ENCODE measurements at places on chromosomes 1 and 21.
A peak's percentile ranks its signal among the peaks of the same experiment; 100 is the strongest.

- DNase-seq, result no peak
Observed at GRCh38 chr1:28139025-28139712, 37.3 kb downstream of the PTAFR start.

DNA sequence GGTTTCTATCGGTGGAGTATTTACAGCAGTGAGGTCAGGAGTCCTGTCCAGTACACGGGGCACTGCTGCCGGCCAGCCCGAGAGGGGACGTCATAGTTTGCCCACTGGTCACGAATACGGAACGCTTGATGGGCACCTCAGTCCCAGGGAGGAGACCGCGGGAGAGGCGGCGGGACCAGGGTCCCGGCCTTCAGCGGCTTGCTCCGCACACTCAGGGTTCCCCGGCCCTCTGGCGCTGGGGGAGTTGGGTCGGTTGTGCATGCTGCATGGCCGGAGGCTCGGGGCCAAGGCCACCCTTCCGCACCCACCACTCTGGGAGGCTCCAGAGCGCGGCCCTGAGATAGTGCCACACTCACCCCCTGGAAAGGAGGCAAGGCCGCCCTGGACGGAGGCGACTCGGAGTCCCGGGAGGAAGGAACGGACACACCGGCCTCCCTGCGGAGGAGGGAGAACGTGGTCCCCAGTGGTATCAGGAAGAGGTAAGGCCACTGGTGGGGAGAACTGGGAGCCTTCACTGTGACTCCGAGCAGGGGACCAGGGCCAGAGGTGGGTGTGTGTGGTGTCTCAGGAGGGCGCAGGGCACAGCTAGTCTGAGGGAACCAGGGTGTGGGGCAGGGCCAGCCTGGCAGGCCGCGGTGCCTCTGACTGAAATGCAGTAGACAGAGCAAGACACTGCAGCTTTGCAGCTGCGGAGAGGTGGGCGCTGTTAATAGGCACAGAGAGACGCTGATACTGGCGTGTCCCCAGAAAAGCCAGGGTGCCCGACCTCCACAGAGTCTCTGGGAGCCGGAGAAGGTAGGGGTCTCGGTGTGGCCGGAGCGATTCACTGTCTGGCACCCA, 28.6 kb upstream of the PRSS38 start:
- no peak for DNase-seq

GRCh38 chr1:191065346-191065745, 587.7 kb upstream of the BRINP3 start:
- DNase-seq, result no peak

DNA sequence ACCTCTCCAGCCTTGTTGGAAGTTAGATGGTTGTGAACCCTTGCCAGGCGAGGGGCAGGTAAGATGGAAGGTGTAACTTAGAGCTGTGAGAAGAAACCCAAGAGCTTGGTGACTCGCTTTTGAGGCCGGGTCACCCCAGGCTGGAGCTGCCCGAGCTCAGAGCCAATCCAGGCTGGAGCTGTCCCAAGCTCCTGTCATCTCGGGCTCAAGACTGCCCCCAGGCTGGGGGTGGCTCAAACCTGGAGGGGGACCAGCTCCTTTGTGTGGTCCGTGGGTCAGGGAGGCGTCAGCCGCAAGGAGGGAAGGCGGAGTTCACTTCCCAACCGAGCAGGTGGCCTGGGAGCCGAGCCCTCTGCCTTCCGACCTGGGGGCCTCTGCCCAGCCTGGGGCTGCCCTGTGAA, 2.0 kb downstream of the HUNK start:
- no peak for DNase-seq

GRCh38 chr1:54453022-54453421, 46.8 kb upstream of the SSBP3 start:
- no peak for DNase-seq

GRCh38 chr1:31517301-31517700, 59.0 kb upstream of the TINAGL1 start:
- DNase-seq, result no peak

DNA sequence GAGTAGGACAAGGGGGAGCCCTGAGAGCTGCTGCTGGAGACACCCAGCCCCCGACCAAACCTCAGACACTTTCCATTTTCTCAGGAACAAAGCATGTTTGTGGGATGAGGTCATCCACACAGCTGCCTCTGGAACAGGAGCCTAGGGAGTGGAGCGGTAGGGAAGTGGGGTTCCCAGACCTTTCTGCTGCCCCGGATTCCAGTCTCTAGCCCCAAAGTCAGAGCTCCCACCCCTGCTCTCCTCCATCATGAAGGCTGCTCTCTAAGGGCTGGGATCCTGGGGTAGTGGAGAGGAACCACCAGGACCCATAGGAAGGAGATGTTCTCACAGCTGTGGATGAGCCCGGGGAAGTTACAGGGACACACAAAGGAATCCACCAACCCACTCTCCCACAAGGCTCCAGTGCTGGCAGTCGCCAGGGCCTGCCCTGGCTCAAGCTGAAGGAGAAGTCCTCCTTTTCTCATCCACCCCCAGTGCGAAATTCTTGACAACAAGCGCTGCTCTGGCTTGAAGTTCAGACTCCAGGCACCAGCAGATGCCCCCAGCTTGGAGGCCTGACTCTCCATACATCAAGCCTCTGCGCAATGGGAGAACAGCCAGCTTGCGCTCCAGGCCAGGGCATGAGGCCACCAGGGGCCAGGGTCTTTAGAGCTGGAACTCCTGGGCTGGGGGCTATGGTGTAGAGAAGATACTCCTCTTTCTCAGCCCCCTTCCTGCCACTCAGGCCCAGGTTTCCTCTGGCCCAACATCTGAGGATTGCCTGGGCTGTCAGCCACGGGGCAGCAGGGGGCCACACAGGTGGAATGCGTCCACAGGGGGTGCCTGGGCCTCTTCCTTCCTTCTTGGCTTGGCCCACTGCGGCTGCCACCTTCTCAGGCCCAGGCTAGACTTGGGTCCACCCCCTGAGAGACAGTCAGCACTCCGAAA, 4.5 kb downstream of the FHL3 start:
- DNase-seq, result no peak

DNA sequence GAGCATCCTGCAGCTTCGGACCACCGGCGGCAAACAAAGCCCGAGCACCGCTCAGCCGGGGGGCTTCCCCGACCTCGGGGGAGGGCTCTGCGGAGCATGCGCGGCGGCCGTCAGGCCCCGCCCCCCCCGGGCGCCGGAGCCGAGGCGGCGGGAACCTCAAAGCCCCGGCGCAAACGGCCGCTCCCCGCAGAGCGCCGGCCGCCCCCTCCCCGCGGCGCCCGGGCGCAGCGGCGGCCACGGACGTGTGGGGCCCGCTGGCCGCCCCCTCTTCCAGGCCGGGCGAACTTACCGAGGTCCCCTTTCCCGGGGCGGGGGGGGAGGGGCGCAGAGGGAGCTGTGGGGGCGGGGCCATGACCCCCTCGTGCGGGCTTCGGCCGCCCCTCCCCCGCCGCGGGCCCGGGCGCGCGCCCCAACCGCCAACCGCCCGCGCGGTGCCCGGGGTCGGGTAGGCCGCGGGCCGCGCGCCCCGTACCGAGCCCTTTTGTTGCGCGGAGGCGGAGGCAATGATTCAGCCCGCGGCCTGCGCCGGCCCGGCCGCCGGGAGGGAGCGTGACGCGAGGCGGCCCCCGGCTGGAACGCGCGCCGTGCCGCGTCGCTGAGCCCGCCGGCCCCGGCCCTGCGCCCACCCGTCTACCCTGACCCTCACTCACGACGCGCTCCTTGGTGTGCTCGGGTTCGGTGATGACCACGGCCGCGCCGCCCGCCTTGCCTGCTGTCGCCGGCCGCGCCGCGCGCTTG, 1.7 kb downstream of the RCC2 start:
- peak; percentile 53 for DNase-seq

DNA sequence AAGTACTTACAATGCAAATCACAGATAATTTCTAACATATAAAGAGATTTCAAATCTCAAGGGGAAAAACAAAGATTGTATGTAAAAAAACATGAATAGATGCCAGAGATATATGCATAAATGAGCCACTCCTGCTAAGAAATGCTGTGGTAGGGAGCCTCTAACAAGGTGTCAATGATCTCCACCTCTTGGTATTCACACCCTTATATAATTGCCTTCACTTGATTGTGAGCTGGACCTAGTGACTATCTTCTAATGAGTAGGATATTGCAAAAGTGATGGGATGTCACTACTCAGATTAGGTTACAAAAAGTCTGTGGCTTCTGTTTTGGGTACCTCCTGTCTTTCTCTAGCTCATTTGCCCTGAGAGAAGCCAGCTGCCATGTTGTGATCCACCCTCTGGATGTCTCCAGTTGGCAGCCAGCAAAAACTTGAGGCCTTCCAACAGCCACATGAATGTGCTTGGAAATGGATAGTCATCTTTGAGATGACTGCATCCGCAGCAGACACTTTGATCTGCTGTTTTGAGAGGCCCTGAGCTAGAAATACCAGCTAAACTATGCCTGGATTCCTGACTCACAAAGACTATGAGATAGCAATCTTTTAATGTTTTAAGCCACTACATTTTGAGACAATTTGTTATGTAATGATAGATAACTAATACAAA, 196.1 kb upstream of the FGGY start:
- no peak for DNase-seq

Data from hematopoietic multipotent progenitor cell treated with erythropoietin and hydrocortisone succinate and interleukin-3 and kit ligand, for 15 days (in vitro differentiated cells).